ENCODE measurements at places on chromosomes 6 and 20.
A peak's percentile ranks its signal among the peaks of the same experiment; 100 is the strongest.

DNA sequence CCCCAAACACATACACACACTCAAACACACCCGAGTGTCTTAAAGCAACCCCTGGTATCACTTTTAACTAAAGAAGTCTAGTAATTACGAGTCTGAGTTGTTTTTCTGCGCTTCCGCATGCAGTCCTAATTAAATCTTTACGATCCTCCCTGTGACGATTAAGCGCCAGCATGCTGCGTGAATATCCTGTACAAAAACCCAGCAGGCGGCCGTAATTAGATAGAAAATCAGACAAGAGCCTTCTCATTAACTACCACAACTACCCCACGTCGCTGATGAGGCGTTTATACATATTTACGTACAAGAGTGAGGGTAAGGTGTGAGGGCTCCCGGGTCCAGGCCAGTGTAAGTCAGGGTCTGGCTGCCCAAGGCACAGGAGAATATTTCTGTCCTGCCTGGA is 8.1 kb downstream of the TFAP2B start:
- no peak for ATAC-seq

- ATAC-seq = no peak
Observed at GRCh38 chr6:106188104-106188794, 102.1 kb downstream of the PRDM1 start.

DNA sequence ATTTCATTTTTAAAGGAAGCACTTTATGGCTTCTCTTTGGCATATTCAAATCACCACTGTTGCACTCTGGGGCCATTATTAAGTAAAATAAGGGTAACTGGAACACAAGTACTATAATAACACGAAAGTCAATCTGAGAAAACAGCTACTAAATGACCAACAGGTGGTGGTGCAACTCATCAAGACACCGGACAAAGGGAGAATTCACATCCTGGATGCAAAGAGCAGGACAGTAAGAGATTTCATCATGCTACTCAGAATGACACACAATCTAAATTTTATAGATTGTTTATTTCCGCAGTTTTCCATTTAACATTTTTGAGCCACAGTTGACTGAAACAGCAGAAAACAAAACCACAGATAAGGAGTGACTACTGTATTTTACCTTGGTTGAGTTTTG is 27.6 kb upstream of the LY86 start:
- ATAC-seq = no peak

DNA sequence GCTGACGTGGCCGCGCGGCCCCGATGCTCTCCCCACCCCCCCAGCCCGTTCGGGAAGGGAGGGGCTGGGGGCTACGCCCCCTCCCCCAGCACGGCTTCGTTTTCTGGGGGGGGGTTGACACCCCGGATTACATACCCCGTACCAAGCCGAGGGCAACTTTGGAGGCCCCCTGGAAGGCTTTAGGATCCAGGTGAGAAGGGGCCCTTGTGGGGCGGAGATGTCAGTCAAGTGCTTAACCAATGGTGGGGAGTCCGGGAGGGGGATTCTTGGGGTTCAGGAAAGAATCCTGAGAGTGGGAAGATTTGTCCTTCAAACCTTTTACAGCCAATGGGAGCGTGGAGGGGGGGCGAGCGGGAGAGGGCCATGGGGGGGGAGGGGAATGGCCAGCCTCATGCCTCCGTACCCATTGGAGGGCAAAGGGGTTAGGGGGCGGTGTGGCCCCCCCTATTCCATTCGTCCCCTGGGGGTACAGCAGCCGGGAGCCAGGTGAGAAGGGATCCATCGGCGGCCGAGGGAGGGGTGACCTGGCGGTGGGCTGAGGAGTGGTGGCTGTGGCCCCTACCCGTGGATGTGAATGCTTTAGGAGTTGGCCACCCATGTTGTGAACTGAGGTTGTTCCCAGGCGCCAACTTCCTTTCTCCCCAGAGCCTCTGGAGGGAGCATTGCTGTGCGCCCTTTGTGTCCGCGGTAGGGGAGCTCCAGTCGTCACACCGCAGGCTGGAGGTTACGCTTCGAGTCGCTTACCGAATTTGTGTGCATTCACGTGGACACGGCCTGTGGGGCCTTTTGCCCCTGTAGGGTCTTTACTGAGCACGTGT is 682 bp downstream of the BRD2 start:
- peak; percentile 42 for ATAC-seq
